ENCODE measurements at places on chromosomes 13 and 19. TPM values are rescaled to one million over a fixed set of nuclear protein-coding genes. Genes with fewer than 3 reads are reported as not detected.

DNA sequence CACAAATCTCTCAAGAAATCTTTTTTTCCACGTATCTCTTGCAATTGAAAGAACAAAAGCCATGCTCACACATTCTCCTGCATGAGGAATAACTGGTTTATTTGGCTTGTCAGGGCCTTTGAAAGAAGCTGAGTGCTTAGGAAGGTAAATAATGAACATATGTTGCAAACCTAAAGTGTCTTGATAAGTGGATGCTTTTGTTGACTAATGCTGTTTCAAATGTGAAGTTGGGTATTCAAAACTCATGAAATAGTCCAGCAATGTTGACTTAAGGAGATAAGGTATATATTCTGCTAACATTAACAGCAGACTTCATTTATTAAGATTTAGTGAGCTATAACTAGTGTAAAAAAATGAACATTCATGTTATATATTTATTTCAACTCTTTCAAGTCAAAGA, 1792.7 kb upstream of the MIR17HG start:
- no peak for DNase-seq

GRCh38 chr19:52948025-52948770, 14.5 kb downstream of the ZNF816 start:
- no peak for DNase-seq

GRCh38 chr19:11465600-11465999, 15.2 kb downstream of the ELAVL3 start:
- no peak for DNase-seq

DNA sequence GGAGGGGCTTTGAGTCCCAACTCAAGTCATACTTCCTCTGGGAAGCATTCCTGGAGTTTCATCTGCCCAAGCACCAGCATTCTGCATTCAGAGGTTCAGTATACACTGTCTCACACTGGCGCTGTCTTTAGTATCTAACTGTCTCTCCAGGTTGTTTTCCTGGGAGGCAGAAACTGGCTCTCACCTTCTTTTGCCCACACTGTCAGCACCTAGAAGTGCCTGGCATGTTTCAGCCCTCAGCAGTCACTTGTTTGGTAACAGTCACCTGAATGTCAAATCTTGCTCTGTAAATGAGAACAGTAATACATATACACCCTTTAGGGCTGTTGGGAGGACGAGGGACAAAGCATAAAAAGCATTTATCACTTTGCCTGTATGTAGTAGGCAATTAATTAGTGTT, 339.6 kb downstream of the UQCRFS1 start:
- no peak for DNase-seq

- no peak for DNase-seq
Measured at GRCh38 chr19:18476507-18477041, 38.6 kb upstream of the ISYNA1 start.

DNA sequence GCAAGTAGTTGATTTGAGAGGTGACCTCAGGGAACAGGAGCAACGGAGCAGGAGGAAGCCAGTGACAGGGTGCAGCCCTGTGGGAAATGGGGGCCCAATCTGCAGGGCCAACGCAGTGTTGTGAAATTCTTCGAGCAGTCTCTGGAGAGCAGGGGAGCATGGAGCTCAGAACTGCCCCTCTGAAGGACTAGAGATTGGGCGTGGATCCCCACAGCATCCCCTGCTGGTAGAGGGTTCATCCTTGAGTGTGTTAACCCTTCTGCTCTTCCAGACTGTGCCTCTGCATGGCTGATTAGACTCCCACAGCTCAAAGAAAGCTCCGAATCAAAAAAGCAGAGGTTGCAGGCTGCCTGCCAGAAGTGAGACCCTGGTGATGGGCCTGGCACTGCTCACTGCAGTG, 77.9 kb upstream of the UQCRFS1 start:
- DNase-seq, result no peak

- no peak for DNase-seq
Measured at GRCh38 chr13:99327126-99327525, 19.9 kb upstream of the GPR183 start.

- DNase-seq, result no peak
Measured at GRCh38 chr13:49046519-49046918, 70.8 kb downstream of the FNDC3A start.

DNA sequence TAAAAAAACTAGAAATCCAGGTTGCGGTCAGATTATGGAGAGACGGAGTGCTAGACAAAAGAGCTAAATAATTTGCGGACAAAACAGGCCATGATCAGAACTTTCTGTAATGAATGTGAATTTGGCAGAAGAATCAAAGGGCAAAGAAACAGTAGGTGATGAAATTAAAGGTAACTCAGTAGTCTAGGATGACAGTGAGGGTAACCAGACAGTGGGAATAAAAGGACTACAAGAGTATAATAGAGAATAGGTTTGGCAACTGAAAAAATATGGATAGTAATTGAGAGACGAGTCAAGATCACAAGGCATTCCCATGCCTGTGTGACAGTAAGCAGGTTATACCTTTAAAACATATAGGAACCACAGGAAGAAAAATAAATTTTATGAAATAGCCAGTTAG, 35.9 kb downstream of the CAB39L start:
- DNase-seq, result no peak

DNA sequence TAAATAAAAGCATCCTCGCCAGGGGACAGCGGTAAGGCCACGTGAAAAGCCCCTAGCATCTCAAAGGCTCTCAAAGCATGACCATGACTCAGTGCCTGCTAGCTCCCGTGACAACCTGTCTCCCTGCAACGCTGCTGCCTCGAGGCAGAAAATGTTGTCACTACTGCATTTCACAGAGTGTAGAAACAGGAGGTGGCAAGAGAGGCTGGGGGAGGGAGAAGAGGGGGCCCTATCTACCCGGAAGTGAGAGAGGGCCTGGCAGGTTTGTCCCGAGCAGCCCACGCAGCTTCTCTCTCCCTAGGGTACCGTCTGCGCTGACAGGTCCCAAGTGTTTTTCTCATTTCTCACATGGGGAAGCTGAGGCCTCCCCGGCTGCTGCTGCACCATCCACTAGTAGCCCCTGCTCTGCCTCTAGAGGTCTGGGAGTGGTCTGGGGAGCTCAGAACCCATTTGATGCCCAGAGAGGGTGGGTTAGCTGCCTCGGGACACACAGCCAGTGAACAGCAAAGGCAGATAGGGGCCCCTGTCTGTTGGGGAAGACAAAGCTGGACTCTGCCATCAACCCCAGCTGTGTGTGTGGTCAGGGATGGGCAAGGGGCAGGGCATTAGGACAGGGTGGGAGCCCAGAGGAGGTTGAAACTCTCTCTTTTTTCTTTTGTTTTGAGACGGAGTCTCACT, 3.7 kb downstream of the TINCR start:
- peak; percentile 76 for DNase-seq

DNA sequence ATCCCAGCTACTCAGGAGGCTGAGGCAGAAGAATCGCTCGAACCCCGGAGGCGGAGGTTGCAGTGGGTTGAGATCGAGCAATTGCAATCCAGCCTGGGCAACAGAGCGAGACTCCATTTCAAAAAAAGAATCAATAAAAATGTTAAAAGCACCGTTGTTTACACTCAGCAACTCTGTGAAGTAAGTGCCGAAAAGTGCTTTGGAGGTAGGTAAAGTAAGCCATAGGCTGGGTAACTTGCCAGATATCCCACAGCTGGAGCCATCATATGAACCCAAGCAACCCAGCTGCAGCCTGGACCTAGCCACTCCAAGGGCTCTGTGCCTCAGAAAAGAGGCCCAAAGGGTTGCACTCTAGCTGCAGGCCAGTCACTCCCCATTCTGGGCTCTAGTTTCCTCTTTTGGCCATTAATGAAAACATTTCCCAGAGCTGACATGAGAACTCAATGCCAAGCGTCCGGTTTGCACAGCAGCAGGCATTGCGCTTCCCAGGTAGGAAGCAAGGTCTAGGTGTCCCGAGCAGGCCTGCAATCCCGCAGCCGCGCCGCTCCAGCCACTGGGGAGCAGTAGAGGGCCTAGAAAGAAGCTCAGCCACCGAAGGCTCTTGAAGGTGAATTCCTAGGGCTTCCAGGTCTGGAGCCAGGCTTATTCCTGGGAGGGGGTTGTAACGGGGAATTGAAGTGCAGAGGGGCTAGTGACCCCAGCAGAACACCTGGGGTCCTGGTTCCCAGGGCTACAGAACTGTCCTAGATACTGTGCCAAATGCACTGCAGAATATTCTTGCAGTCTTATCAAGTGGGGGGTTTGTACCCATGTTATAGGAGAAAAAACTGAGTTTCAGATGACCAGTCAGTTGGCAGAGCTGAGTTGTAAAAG, 4.1 kb upstream of the CD79A start:
- DNase-seq, result peak; percentile 67

DNA sequence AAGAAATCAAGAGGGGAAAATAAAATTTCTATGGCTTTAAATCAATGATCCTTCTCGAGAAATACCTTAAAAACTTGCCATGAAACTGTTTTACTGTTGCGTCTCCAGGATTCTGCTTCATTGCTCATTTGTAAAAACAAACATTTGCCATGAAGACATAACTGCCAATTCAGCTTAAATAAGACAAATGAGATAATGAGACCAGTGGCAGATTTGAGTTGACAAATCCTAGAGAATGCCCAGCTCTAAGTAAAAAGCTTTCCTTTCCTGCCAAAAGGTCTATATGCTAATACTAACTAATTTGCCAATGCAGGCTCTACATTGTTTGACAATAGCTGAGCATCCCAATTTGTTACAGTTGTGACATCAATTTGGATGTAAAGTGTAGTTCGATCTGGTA, 400.5 kb upstream of the PCDH9 start:
- no peak for DNase-seq

- DNase-seq, result peak; percentile 96
Measured at GRCh38 chr13:110869805-110870706, 44.8 kb downstream of the ANKRD10 start.

DNA sequence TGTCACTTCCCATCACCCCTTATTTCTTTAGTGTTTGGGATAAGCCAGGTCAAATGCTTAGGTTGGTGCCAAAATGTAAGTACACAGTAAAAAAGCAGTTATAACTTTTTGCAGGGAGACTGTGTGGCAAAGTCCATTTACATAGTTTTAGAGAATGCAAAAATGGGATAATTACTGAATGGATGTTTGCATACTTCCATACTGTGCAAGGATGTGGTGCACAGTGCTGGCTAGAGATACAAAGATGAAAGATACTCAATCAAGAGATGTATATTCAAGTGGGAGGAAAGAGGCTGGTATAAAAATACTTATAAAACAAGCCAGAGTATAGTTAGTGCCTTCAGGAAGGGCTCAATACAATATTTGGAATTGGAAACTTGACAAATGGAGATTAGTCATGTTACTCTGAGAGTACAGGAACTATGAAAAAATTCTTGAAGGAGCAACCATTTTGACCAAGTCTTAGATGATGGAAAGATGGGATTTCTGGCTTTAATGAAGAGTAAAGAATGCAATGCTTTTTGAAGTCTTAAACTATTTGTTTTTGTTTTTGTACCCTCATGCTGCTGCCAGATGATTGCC, 8.0 kb downstream of the PDS5B start:
- DNase-seq, result no peak

DNA sequence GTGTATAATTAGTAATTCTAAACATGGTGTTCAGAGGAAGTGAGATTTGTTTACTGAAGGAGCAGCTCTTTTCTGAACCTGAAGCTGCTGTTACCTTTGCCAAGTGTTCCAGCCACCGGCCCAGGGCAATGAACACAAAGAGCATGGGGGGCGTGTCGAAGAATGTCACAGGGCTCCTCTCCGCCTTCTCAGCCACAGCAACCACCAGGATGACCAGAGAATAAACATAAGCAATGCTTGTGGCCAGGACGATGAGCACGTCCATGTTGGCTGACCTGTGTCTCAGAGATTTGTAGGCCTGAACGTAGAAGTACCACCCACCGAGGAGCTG, 53.1 kb downstream of the ATP7B start:
- DNase-seq, result no peak

GRCh38 chr13:36954542-36954941, 34.5 kb upstream of the SMAD9 start:
- no peak for DNase-seq

DNA sequence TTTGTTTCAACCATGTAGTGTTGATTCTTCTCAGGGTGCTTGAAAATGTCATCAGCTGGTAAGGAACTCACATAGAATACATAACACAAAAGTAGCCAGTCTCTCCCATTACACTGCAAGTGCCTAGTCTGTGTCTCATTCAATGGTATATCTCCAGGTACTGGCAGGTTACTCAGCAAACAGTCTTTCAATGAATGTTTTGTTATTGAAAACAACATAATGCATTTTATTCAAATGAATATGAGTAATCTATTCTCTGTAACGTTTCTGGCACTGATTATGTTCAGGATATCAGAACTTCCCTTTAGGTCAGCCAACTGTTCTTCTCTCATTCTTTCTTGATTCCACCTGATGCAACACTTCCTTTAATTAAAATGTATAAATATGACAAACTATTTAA, 68.0 kb upstream of the SLITRK1 start:
- DNase-seq, result no peak

DNA sequence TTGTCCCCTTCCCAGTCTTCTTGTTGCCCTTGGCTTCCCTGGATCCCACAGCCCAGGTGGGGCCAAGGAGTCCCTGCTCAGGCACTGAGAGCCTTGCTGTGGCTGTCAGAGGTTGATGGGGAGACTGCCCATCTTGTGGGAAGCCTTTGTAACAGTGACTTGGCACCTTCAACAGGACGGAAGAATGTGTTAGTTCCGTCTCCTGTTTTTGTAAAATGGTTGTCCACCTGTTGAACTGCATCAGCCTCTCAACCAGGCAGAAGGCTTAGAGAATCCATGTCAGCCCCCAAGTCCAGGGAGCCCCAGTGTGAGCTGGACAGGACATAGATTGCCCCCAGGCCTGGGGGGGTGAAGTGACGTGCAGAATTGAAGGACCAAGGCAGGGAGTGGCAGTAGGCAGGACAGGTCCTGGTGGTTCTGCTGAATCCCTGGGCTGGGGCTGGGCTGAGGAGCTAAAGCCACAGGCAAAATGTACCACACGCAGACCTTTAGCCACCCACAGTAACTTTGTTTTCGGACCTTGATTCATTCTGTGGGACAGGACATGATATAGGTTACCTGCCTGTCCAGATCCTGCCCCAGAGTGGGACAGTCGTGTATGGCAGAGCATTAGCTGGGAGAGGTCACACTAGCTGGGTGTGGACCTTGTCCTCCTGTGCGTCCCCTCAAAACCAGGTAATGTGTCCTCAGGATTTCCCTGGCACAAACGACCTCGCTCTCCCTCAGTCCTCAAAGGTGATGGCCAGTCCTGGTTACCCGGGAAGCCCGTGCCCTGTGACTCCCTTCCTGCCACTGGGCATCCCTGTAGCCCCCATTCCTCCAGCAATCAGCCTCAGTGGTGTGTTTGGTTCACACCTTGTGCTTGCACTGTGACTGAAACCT, 47.0 kb downstream of the GATAD2A start:
- no peak for DNase-seq

Gene YJEFN3
- not detected for total RNA-seq

Gene SAFB
- 18.4 TPM for total RNA-seq

Gene NOVA2
- total RNA-seq, result 0.37 TPM

Gene ADPRHL1
- 1.3 TPM for total RNA-seq

Gene PLIN5
- total RNA-seq, result 0.25 TPM

Gene PSG3
- not detected for total RNA-seq

Gene URAD
- total RNA-seq, result not detected

Gene NALCN
- total RNA-seq, result 0.27 TPM

Gene C13orf42
- total RNA-seq, result not detected

Gene MED16
- total RNA-seq, result 27.4 TPM

Gene CCDC194
- total RNA-seq, result not detected

Gene KLF16
- total RNA-seq, result 4.6 TPM

Gene KIR2DL3
- total RNA-seq, result not detected

Gene CCDC169
- 2.3 TPM for total RNA-seq

Gene TUBA3C
- total RNA-seq, result not detected
